ENCODE measurements at places on chromosomes 2 and 18. TPM values are rescaled to one million over a fixed set of nuclear protein-coding genes. Genes with fewer than 3 reads are reported as not detected.

- H3K4me3 ChIP-seq = no peak overlapping the region
- H3K4me1 ChIP-seq = peaks cover 9% of the 10 kb centered on the region
- H3K27ac ChIP-seq = no peak overlapping the region
- no peaks in the 10 kb centered on the region for H3K27me3 ChIP-seq
- no peaks in the 10 kb centered on the region for H3K36me3 ChIP-seq
Observed at GRCh38 chr18:50111398-50111797, 83.5 kb downstream of the MYO5B start.

DNA sequence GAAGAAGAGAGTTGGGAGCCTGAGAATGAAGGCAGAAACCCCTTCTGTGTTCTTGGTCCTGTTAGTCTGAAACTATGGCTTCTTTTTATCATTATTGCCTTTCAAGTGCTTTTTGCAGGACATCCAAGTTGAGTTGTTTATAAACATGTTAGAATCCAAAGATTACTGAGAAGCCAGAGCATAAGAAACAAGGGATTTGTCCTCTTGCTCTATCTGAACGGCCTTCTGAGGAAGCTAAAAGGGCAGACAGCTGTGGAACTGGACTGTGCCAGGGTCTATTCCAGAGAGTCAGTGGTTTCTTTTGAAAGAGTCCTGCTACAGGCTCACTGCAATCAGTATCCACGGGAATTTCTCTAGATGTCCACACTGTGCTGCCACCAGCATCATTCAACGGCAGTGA lies 86.6 kb downstream of the ARHGAP28 start:
- no peaks in the 10 kb centered on the region for H3K27me3 ChIP-seq
- no peak for DNase-seq
- H3K36me3 ChIP-seq = no peaks in the 10 kb centered on the region
- H3K4me1 ChIP-seq = 0 out of 2 replicates have a peak, but pooled peaks cover 6% of the 10 kb centered on the region
- H3K27ac ChIP-seq = no peak overlapping the region

Gene OXER1
- 1.5 TPM for polyA plus RNA-seq

Gene LBH
- polyA plus RNA-seq = 21.1 TPM

Gene CPO
- polyA plus RNA-seq = 0.90 TPM

Gene GALR1
- 0.32 TPM for polyA plus RNA-seq
